ENCODE measurements at places on chromosomes 6 and 20. TPM values are rescaled to one million over a fixed set of nuclear protein-coding genes. Genes with fewer than 3 reads are reported as not detected.
A peak's percentile ranks its signal among the peaks of the same experiment; 100 is the strongest.

- H3K4me3 ChIP-seq = no peak overlapping the region
- H3K27ac ChIP-seq = no peak overlapping the region
- DNase-seq = no peak
- H3K4me1 ChIP-seq = no peaks in the 10 kb centered on the region
Observed at GRCh38 chr6:21102201-21102600, 491.4 kb upstream of the SOX4 start.

GRCh38 chr6:161549977-161550655 lies 276.3 kb upstream of the AGPAT4 start:
- H3K4me3 ChIP-seq = no peak overlapping the region
- DNase-seq = no peak
- no peak overlapping the region for H3K27ac ChIP-seq
- no peaks in the 10 kb centered on the region for H3K4me1 ChIP-seq

- DNase-seq = no peak
- no peak overlapping the region for H3K4me3 ChIP-seq
- H3K4me1 ChIP-seq = no peaks in the 10 kb centered on the region
- no peak overlapping the region for H3K27ac ChIP-seq
- no peaks in the 10 kb centered on the region for H3K36me3 ChIP-seq
- no peaks in the 10 kb centered on the region for H3K27me3 ChIP-seq
Observed at GRCh38 chr20:41371371-41371770, 4.8 kb upstream of the EMILIN3 start.

GRCh38 chr20:48629960-48630315 lies 197.9 kb downstream of the PREX1 start:
- H3K36me3 ChIP-seq = peaks cover 3% of the 10 kb centered on the region
- DNase-seq = peak; percentile 62
- H3K27me3 ChIP-seq = no peaks in the 10 kb centered on the region
- H3K27ac ChIP-seq = no peak overlapping the region

Gene LY86
- 4.8 TPM for polyA plus RNA-seq

GRCh38 chr6:165679326-165679725 lies 16.3 kb upstream of the PDE10A start:
- no peaks in the 10 kb centered on the region for H3K36me3 ChIP-seq
- no peak for DNase-seq
- H3K27ac ChIP-seq = no peak overlapping the region
- H3K4me3 ChIP-seq = no peak overlapping the region
- peaks cover 2% of the 10 kb centered on the region for H3K27me3 ChIP-seq
- no peaks in the 10 kb centered on the region for H3K4me1 ChIP-seq

GRCh38 chr20:54661880-54662465 lies 186.6 kb downstream of the DOK5 start:
- no peak overlapping the region for H3K4me3 ChIP-seq
- no peak overlapping the region for H3K27ac ChIP-seq
- H3K36me3 ChIP-seq = no peaks in the 10 kb centered on the region

Gene STMN3
- polyA plus RNA-seq = 20.6 TPM

- H3K4me3 ChIP-seq = no peak overlapping the region
- no peaks in the 10 kb centered on the region for H3K36me3 ChIP-seq
- H3K27me3 ChIP-seq = no peaks in the 10 kb centered on the region
- H3K4me1 ChIP-seq = peaks cover 2% of the 10 kb centered on the region
- H3K27ac ChIP-seq = no peak overlapping the region
Observed at GRCh38 chr20:11682285-11682684, 235.4 kb upstream of the BTBD3 start.

GRCh38 chr6:146700078-146700686 lies 101.4 kb downstream of the ADGB start:
- no peaks in the 10 kb centered on the region for H3K27me3 ChIP-seq
- peak; percentile 58 for DNase-seq
- H3K36me3 ChIP-seq = no peaks in the 10 kb centered on the region
- H3K4me1 ChIP-seq = no peaks in the 10 kb centered on the region
- H3K27ac ChIP-seq = no peak overlapping the region

DNA sequence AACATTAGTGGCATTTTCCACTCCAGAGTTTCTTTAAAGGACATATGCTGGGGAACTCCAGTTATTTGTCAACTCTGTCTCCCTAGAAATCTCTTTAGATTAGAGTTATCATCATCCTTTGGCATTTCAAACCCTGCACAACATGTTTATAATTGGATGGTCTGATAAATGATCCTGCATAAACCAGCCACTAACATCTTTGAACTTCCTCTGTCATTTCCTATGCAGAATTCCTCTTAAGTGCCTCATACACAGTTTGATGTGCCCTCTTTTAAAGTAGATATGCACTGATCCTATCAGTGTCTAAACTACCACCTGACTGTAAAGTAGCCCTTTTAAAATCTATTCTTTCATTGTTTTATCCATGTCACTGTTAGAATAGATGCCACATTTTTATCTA lies 306.3 kb upstream of the IRAK1BP1 start:
- DNase-seq = no peak
- H3K4me3 ChIP-seq = no peak overlapping the region
- H3K36me3 ChIP-seq = no peaks in the 10 kb centered on the region
- no peaks in the 10 kb centered on the region for H3K27me3 ChIP-seq
- no peak overlapping the region for H3K27ac ChIP-seq

GRCh38 chr6:149054559-149055194 lies 262.8 kb upstream of the TAB2 start:
- no peaks in the 10 kb centered on the region for H3K4me1 ChIP-seq
- H3K27ac ChIP-seq = no peak overlapping the region
- H3K4me3 ChIP-seq = no peak overlapping the region
- no peaks in the 10 kb centered on the region for H3K36me3 ChIP-seq

GRCh38 chr6:120355822-120356221 lies 978.5 kb downstream of the TBC1D32 start:
- DNase-seq = no peak
- no peaks in the 10 kb centered on the region for H3K36me3 ChIP-seq
- no peaks in the 10 kb centered on the region for H3K27me3 ChIP-seq
- no peak overlapping the region for H3K4me3 ChIP-seq

DNA sequence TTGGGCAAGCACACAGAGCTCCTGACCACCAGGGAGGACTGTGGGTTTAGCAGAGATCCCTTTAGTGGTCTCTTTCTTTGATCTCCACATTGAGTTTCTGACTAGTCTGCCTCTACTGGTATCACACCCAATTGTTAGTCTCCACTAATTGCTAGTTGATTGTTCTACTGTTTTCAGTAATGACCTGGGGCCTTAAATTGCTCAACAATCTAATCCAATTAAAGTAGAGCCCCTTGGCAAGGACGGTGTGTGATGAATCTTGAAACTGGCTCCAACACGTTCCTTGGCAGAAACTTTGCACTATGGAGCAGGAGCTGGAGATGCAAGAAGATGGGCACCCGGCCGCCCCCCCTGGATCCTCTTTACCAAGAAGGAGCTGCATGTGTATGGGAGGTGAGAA lies 12.3 kb downstream of the FAM50B start:
- H3K4me1 ChIP-seq = no peaks in the 10 kb centered on the region
- DNase-seq = no peak
- no peaks in the 10 kb centered on the region for H3K27me3 ChIP-seq

DNA sequence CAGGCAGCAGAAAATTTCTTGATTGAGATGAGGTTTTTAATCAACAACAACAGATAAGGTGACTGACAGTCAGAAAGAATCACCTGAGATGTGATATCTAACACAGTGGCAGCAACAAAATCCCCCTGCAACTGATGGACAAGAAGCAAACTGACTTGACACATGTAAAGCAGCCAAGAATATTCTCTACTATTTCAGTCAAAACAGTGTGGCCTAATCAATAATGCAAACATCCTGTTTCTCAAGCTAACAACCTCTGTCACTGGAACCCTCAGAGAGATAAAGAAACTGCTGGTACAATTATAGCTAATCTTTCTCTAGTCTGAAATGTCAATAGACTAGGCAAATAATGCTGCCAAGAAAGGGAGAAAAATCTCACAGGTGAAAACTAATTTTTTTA lies 4.6 kb upstream of the CGA start:
- no peaks in the 10 kb centered on the region for H3K4me1 ChIP-seq
- no peaks in the 10 kb centered on the region for H3K27me3 ChIP-seq

GRCh38 chr6:166814390-166814789 lies 142.0 kb downstream of the RNASET2 start:
- H3K36me3 ChIP-seq = no peaks in the 10 kb centered on the region
- H3K27me3 ChIP-seq = no peaks in the 10 kb centered on the region
- DNase-seq = peak; percentile 30
- no peak overlapping the region for H3K27ac ChIP-seq
- no peaks in the 10 kb centered on the region for H3K4me1 ChIP-seq
- H3K4me3 ChIP-seq = no peak overlapping the region

GRCh38 chr6:156873654-156874380 lies 96.6 kb downstream of the ARID1B start:
- no peaks in the 10 kb centered on the region for H3K27me3 ChIP-seq
- H3K4me1 ChIP-seq = no peaks in the 10 kb centered on the region
- H3K27ac ChIP-seq = no peak overlapping the region
- no peak overlapping the region for H3K4me3 ChIP-seq
- DNase-seq = no peak

Gene ABHD16B
- not detected for polyA plus RNA-seq

- no peak overlapping the region for H3K27ac ChIP-seq
- no peaks in the 10 kb centered on the region for H3K27me3 ChIP-seq
- no peaks in the 10 kb centered on the region for H3K4me1 ChIP-seq
- no peak overlapping the region for H3K4me3 ChIP-seq
Observed at GRCh38 chr6:87289571-87289970, 32.8 kb upstream of the SMIM8 start.

Gene DZANK1
- 3.9 TPM for polyA plus RNA-seq

GRCh38 chr20:50398821-50399554 lies 111.2 kb upstream of the PTPN1 start:
- H3K27ac ChIP-seq = no peak overlapping the region
- DNase-seq = no peak
- H3K36me3 ChIP-seq = no peaks in the 10 kb centered on the region
- H3K4me1 ChIP-seq = peaks cover 12% of the 10 kb centered on the region
- H3K27me3 ChIP-seq = no peaks in the 10 kb centered on the region
- H3K4me3 ChIP-seq = no peak overlapping the region

Gene E2F1
- polyA plus RNA-seq = 0.90 TPM

Gene ADGRF5
- polyA plus RNA-seq = 44.1 TPM

DNA sequence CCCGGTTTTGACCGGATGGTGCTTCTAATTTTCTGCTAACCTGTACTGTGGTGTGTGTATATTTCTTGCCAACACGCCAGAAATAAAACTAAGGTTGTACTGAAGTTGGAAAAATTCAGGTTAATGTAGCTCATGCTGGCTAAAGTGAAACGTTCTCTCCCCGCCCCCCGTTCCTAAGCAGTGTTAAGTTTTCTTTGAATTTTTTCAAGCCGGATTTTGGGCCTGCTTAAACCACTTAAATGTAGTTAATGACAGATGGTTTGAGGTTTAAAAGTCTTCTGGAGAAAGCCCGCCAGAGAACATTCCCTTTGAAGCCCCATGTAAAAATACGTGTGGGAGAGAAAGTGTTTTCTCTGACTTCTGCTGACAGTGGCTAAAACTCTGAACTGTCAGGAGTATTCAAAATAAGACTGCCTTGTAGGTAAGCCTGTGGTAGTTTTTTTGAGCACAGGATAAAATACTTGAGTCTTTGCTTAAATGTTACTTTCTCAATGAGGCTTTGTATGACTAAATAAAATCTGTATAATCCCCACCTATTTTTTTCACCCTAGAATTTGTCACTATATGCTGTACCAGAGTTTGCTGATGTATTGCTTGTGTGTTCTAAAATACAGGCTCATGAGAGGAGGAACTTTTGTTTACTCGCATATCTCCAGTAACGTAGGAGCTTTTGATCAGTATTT lies 101.3 kb downstream of the OR2B2 start:
- peak overlapping the region; percentile 46 for H3K4me3 ChIP-seq
- no peak for DNase-seq
- H3K4me1 ChIP-seq = peaks cover 5% of the 10 kb centered on the region
- peak overlapping the region; percentile 79 for H3K27ac ChIP-seq

- no peaks in the 10 kb centered on the region for H3K4me1 ChIP-seq
- no peaks in the 10 kb centered on the region for H3K36me3 ChIP-seq
- no peak overlapping the region for H3K4me3 ChIP-seq
- no peak for DNase-seq
Observed at GRCh38 chr6:85192596-85192995, 257.3 kb upstream of the NT5E start.

- no peak overlapping the region for H3K4me3 ChIP-seq
- no peaks in the 10 kb centered on the region for H3K4me1 ChIP-seq
- H3K27ac ChIP-seq = no peak overlapping the region
- H3K27me3 ChIP-seq = no peaks in the 10 kb centered on the region
Observed at GRCh38 chr20:21360705-21361104, 36.6 kb downstream of the NKX2-4 start.

Gene CST4
- not detected for polyA plus RNA-seq

Gene HLA-DOB
- 1.9 TPM for polyA plus RNA-seq

DNA sequence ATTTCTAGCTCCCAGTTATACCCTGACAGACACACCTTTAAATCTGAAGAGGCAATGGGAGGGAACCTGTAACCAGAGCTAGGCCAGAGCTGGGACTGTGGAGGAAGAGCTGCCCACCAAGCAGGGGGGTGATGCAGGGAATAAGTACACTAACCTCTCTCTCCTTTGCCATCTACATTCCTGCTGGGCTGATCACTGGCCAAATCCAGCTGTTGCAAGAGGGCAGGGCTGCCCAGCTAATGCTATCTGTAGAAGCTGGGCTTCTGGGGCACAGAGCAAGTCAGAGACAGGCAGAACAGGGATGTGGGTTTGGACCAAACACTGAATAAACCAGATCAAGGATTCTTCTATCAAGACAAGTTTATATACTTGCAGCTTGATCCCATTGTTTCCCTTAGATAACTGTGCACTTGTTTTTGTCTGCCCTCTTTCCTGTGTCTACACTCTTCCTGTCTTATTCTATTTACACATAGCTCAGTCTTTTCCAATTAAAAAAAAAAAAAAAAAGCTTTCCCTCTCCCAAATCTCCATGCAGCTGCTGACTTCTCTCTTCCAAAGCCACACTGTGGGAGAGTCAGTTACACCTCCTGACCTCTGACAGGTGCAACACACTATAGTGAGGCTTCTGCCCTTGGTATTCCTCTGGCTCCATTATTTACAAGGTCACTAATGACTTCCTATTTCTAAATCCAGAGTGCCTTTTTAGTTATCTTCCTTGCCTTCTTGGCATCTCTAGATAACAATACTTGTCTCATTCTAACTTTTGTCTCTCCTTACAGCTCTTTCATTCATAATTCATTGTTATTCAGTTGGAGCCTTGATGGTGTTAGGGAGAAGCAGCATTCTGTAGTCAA lies 43.7 kb downstream of the TRIM38 start:
- H3K27me3 ChIP-seq = no peaks in the 10 kb centered on the region
- no peaks in the 10 kb centered on the region for H3K36me3 ChIP-seq
- H3K4me3 ChIP-seq = no peak overlapping the region

Gene HLA-DPA1
- polyA plus RNA-seq = 154 TPM

- no peak overlapping the region for H3K27ac ChIP-seq
- no peaks in the 10 kb centered on the region for H3K4me1 ChIP-seq
- no peaks in the 10 kb centered on the region for H3K36me3 ChIP-seq
Observed at GRCh38 chr6:8392569-8392968, 42.8 kb downstream of the SLC35B3 start.

- H3K4me1 ChIP-seq = peaks cover 18% of the 10 kb centered on the region
- peaks cover 26% of the 10 kb centered on the region for H3K36me3 ChIP-seq
- H3K27me3 ChIP-seq = no peaks in the 10 kb centered on the region
- no peak for DNase-seq
- no peak overlapping the region for H3K4me3 ChIP-seq
Observed at GRCh38 chr6:30725713-30726505, 5.8 kb downstream of the TUBB start.

Measured in kidney (tissue), 22 donors.